ENCODE measurements at places on chromosomes 7 and 10. TPM values are rescaled to one million over a fixed set of nuclear protein-coding genes. Genes with fewer than 3 reads are reported as not detected.

GNAI1 gene
- polyA plus RNA-seq, result 5.3 TPM

DNA sequence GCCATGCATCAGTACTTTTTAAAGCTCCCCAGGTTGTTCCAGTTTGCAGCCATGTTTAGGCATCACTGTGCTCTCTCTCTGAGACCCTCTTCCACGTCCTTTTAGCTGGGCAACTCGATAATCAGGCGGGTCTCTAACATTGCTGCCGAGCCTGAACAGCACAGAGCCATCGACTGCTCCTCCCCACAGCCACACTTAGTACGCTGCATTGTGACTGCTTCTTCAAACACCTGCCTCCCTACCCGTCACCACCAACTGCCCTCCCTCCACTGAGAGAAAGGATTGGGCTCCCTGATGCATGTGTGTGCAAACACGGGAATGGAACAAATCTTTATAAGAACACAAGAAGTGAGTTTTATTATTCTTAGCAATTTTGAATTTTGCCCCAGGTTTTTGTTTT is 11.4 kb upstream of the TACR2 start:
- no peak for DNase-seq

- DNase-seq, result peak; percentile 26
These were observed at the start of gene CUX1 for GRCh38 chr7:101817471-101818286. TSS of gene CUX1 (plus strand) at chr7:101817626. CDS start at chr7:101817640, 14 bp downstream.

FFAR4 gene
- 0.18 TPM for polyA plus RNA-seq

DNA sequence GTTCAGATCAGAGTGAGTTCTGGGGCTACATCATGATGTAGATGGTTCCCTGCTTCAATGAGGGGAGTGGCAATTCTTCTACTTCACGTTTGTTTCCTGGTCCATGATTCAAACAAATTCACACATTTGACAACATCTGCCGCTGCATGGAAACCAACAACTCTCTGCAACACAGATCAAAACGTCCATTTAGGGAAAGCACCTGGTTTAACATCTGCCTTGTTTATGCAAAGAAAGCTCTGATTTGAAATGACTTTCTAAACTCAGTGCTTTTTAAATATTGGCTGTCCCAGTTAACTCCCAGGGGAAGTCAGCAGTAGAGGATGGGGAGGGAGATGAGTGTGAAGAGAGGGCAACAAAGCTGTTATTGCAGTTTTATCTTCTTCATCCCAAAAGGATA is 93.8 kb downstream of the GAD2 start:
- no peak for DNase-seq

GRCh38 chr10:58457761-58458616 is 54.7 kb upstream of the BICC1 start:
- no peak for DNase-seq

Measured in psoas muscle (tissue), 8 donors.